HT-29 (cell line): ENCODE measurements at places on chromosomes 7 and 10.

DNA sequence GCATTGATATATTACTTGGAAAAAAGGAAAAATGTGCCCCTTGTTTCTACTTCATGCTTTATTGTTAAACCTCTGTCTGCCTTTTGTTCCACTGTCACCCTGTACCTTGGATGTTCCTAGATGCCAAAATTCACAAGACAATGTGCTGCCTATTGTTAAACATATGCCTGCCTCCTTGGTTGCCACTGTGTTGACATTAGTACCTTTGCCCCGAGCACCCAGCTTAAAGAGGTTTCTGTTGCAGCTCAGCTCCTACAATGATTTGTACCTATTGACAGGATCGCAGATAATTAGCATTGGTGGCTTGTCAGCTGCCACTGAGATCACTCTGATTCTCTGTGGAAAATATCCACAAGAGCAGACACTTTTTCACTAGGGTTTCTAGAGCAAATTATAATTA lies 188.0 kb downstream of the KCND2 start:
- no peak for DNase-seq

DNA sequence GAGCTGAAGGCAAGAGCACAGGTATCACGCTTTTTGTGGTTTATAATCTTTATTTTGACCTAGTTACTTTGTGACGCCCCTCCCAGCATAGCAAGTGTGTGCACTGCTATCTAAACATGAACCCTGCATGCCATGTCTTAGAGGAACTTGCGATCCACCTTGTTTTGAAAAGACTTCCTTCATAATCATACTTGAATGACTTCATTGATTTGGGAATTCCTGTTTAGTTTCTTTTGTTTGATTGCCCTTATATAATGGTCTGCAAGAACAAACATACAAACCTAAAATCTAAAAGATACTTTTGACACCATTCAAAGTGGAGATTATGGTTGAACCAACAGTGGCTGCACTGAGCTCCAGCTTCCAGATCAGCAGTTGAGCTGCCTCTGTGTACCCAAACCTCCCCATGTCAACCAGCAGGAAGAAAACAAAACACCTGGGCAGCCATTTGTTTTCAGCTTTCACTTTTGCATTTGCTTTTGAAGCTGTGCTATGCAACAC lies 132.6 kb downstream of the CELF2 start:
- no peak for DNase-seq

- DNase-seq = no peak
These were observed 260.1 kb downstream of the WDR37 start for GRCh38 chr10:1316121-1316808.

DNA sequence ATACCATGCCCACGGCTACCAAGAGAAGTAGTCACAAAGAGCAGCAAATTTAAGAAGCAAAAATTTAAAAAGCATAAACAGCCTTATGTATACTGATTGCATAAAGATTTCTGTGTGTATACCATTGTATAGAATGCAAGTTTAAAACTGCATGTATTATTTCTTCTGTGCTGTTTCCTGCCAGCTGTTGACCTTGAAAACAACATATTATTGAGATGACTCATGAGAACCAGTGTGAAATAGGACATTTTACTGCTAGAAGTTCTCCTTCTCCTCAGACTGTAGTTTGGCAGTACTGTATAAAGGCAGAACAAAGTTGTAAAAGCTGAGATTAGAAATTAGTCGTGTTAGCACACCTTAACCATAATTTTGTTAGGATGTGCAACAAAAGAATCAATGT lies 42.3 kb upstream of the SGCE start:
- peak; percentile 40 for DNase-seq

DNA sequence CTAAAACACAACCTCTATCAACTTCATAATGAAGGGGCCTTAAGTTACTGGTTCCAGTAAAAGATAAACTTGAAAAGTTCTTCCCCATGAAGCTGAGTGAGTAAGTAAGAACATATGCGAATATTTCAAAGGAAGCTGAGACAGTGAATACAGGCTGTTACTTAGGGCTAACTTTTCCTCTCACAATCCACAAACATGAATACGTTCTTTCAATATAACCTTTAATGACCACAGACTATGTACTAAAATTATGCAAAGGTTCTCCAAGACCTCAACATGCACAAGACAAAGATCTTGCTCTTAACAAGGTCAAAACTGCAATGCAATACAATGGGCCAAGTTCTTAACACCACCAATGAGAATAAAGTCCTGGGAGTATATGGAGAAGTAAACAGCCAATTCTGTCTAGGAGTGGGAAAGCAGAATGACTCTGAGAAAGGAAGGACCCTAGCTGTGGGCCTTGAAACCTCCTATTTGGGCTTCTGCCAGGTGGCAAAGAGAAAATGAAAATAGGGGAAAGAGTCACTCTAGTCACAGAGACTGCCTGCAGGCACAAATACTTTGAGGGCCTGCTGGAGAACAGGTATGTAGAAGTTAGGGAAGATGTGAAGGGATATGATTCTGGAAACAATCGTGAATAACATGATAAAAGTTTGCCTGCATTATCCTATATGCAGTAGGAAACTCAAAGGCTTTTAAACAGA lies 43.7 kb downstream of the OSBPL3 start:
- DNase-seq = no peak

DNA sequence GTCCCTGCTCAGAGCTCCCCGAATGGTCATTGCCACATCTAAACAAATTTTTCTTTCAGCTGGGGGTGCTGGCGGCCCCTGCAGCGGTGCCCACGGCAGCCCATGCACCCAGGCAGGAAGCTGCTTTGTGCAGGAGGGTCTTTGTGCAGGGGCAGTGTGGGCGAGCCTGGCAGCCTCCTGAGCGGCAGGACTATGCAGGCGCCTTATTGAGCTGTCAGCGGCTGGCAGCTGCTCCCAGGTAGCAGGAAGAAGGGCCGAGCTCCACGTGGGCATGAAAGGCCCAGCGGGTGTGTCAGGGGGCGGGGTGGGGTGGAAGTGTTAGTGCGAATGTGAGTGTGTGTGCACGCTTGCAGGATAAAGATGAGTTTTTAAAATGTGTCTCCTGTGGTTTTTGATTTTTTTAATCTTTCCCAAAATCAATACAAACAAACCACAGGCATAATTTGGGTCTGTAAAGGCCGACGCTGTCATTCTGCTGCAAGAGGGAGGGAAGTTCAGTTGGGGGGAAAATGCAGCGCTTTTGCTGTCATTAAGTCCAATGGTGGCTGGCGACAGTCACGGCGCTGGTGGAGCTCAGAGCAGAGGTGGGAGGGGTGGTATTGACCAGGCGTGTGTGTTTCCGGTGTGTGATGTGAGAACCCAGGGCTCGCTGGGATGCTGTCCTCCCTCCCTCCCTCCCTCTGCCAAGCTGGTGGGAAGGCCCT lies 83.9 kb downstream of the LHPP start:
- DNase-seq = peak; percentile 33
